ENCODE measurements at places on chromosomes 12 and 14. TPM values are rescaled to one million over a fixed set of nuclear protein-coding genes. Genes with fewer than 3 reads are reported as not detected.

DNA sequence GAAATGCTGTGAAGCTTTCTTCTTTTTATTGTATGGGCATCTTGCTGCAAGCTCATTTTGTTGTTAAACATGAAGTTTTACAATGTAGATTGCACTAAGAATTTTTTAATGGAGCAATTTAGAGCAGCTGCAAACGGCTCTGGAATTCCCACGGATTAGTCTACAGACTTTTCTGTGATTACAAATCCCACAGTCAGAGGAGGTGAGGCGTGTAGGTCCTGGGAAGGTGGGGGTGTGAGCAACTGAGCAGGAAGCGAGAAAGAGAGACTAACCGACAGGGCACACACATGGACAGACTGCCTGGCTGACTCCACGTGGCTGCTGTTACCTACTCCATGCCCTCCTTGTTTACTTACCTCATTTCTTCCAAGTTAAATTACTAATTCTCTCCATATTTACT is 348.5 kb downstream of the NPAS3 start:
- no peak overlapping the region for H3K4me3 ChIP-seq
- DNase-seq: no peak
- H3K4me1 ChIP-seq: no peaks in the 10 kb centered on the region
- H3K27ac ChIP-seq: no peak overlapping the region
- H3K36me3 ChIP-seq: no peaks in the 10 kb centered on the region

DNA sequence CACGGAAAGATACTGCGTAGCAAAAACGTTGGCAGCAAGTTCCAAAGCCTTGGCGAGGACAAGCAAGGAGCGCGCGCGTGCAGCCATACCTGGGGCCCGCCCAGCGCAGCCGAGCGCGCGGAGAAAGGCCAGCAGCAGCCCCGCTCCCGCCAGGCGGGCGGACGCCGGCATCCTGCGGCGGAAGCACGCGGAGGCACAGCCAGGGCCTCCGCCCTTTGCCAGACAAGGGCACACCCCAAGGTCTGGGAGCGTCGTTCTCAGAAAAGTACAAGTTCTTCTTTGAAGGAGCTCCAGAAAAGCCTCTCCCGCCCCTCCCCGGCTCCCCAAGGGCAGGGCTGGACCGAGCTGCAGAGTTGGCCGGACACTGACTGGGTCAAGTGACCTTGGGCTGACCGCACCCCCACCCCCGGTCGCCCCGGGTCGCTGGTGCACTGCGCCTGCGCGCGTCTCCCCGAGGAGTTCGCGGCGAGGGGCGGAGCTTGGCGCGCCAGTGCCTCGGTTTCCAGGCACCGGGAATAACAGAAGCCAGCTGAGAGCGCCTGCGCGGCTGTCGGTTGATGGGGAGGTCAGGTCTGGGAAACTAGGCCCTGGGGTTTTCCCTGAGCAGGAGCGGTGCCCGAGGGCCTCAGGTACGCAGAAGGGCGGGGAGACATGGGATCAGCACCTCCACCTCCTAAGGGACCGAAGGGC is at the start of gene ZC2HC1C:
Gene ZC2HC1C, plus strand, starts transcription at position 521 of the 690 bp plus-strand sequence. CDS start 933 bp downstream, outside the sequence.
- peaks cover 2% of the 10 kb centered on the region for H3K4me1 ChIP-seq
- peak; percentile 68 for DNase-seq
- no peak within 1 kb of the TSS for H3K27ac ChIP-seq
- no peak within 1 kb of the TSS for H3K4me3 ChIP-seq

NEUROD4 gene
- total RNA-seq: not detected

GRCh38 chr12:3172124-3173007 is 95.2 kb downstream of the TSPAN9 start:
- no peak overlapping the region for H3K27ac ChIP-seq
- no peak for DNase-seq
- peaks cover 17% of the 10 kb centered on the region for H3K4me1 ChIP-seq

- no peak overlapping the region for H3K27ac ChIP-seq
- peaks cover 71% of the 10 kb centered on the region for H3K27me3 ChIP-seq
- DNase-seq: no peak
- H3K36me3 ChIP-seq: peaks cover 3% of the 10 kb centered on the region
These were observed 2.2 kb downstream of the PRMT8 start for GRCh38 chr12:3493043-3493858.

DNA sequence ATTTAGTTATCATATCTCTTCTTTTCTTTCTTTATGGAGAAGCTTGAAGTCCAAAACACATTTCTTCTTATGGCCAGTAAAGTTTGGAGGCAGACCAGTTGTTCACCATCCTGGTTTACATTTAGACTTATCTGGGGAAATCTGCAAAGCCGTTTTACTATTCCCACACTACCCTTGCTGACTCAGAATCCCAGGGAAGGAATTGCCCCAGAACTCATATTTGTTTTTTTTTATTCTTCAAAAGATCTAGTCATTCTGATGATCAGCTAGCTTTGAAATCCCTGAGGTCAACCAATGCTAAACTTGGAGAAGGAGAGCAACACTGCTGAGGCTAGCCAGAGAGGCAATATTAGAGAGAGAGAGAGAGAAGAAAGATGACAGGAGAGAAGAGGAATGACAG is 12.3 kb upstream of the LMO3 start:
- H3K4me1 ChIP-seq: no peaks in the 10 kb centered on the region
- DNase-seq: no peak
- H3K27me3 ChIP-seq: no peaks in the 10 kb centered on the region
- H3K4me3 ChIP-seq: no peak overlapping the region
- no peak overlapping the region for H3K27ac ChIP-seq

HRK gene
- not detected for total RNA-seq

RTRAF gene
- total RNA-seq: 191 TPM

- H3K27me3 ChIP-seq: no peaks in the 10 kb centered on the region
- DNase-seq: no peak
- H3K36me3 ChIP-seq: no peaks in the 10 kb centered on the region
These were observed 9.7 kb upstream of the PIGH start for GRCh38 chr14:67609642-67610310.

DNA sequence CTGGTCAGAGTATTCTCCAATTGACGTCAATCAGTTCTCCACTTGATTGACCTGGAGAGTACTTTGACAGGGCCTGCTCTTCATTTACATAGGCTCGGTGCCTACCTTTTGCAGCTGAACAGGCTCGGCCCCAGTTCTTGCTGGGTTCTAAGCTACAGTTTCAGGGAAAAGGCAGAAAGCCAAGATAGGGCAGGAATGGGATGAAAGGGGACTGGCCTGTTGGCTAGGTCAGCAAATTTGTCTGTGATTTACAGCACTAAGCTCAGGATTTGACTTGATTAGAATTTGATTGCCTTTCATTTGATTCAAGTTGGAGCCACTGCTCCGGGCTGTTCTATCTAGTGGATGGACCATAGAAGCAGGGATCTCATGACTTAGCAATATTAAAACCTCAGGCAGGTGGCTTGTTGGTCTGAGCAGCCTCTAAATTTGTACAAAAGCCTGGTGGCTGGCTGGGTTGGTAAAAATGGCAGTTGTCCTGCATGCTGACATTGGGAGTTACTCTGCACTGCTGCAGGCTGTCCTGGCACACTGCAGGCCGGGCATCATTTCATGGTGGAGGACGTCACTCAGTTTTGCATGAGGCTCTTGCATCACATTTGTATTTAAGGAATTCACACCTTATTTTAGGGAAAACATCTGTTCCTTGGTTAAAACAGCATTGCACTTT is 71.8 kb downstream of the BICD1 start:
- no peaks in the 10 kb centered on the region for H3K4me1 ChIP-seq
- no peak overlapping the region for H3K4me3 ChIP-seq
- no peak overlapping the region for H3K27ac ChIP-seq
- no peaks in the 10 kb centered on the region for H3K27me3 ChIP-seq
- peaks cover 4% of the 10 kb centered on the region for H3K36me3 ChIP-seq
- no peak for DNase-seq

GRCh38 chr14:81211844-81212243 is 8.9 kb downstream of the GTF2A1 start:
- H3K27me3 ChIP-seq: no peaks in the 10 kb centered on the region
- peak overlapping the region; percentile 80 for H3K27ac ChIP-seq
- H3K4me3 ChIP-seq: no peak overlapping the region
- H3K36me3 ChIP-seq: peaks cover 9% of the 10 kb centered on the region

ATG101 gene
- 53.4 TPM for total RNA-seq

DNA sequence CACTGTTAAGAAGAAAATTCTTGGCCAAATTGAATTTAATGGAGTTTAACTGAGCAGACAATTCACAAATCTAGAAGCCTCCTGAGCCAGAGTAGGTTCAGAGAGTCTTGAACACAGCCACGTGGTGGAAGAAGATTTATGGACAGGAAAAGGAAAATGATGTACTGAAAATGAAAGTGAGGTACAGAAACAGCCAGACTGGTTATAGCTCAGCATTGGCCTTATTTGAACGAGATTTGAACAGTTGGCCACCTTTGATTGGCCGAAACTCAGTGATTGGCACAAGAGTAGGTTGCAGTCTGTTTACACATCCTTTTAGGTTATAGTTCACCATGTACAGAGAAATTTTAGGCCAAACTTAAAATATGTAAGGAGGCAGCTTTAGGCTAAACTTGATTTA is 9.9 kb downstream of the OAS2 start:
- peaks cover 51% of the 10 kb centered on the region for H3K36me3 ChIP-seq
- peaks cover 25% of the 10 kb centered on the region for H3K4me1 ChIP-seq
- H3K27ac ChIP-seq: peak overlapping the region; percentile 89
- H3K27me3 ChIP-seq: no peaks in the 10 kb centered on the region
- DNase-seq: peak; percentile 21

- peaks cover 12% of the 10 kb centered on the region for H3K27me3 ChIP-seq
- DNase-seq: peak; percentile 8
- peaks cover 38% of the 10 kb centered on the region for H3K4me1 ChIP-seq
- no peak overlapping the region for H3K27ac ChIP-seq
- H3K36me3 ChIP-seq: peaks cover 17% of the 10 kb centered on the region
These were observed 938 bp upstream of the MAX start for GRCh38 chr14:65103150-65103760.

ANO4 gene
- total RNA-seq: not detected

GRCh38 chr14:33596211-33597080 is 354.4 kb downstream of the EGLN3 start:
- no peak overlapping the region for H3K4me3 ChIP-seq
- H3K4me1 ChIP-seq: no peaks in the 10 kb centered on the region
- H3K27ac ChIP-seq: no peak overlapping the region
- no peak for DNase-seq

SRRM4 gene
- not detected for total RNA-seq

DNA sequence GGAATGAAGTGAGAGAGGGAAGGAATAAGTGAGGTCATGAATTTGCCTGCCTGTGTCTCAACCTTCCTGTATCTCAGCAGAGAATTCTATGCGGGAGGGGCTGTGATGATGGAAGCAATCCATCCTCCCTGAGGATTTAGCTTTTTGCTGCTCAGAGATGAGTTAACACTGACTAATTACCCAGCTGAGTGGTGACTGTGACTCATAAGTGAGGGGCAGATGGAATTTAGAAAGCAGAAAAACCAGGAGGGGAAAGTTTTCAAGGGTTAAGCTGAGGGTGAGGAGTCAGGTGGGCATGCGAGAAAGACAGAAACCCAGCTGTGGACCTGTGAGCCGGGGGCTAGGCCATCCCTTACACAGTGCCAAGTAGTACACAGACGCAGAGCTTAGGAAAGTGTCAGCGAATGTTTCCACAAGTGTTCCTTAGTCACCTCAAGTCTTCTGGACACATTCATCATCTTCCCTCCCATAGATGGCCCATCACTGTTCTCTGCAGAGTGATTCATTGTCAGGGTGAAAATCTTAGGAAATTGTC is 277.9 kb downstream of the IPO8 start:
- no peaks in the 10 kb centered on the region for H3K36me3 ChIP-seq
- no peaks in the 10 kb centered on the region for H3K4me1 ChIP-seq
- no peaks in the 10 kb centered on the region for H3K27me3 ChIP-seq

DNA sequence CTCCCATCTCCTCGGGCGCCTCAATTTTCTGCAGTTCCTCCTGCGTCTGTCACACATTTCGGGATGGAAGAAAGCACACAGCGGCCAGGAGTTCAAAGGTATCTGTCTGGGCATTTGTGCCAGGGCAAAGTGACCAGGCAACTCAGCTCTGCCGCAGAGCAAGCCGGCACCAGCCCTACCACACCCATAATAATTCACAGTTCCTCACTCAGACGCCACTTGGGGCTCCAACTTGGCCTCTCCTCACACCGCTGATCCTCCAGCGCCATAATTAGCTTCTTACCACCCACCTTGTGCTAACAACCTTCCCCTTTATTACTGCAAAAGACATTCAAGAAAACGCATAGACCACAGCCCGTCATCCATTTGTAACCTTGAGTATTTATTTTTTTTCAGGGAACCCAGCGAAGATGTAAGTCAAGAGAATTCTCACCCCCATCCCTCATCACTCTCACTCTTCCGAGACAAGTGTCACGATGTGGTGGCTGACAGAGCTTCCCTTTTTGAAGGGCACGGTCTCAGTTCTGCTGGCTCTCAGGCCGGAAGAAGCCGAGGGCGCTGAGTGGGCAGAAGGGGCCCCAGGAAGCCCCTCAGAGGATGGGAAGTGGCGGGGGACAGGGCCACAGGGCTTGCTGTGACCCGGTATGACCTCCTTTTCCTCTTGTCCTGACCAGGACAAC is 25.2 kb upstream of the NCOR2 start:
- DNase-seq: no peak
- H3K27me3 ChIP-seq: peaks cover 12% of the 10 kb centered on the region
- H3K36me3 ChIP-seq: peaks cover 4% of the 10 kb centered on the region

DNA sequence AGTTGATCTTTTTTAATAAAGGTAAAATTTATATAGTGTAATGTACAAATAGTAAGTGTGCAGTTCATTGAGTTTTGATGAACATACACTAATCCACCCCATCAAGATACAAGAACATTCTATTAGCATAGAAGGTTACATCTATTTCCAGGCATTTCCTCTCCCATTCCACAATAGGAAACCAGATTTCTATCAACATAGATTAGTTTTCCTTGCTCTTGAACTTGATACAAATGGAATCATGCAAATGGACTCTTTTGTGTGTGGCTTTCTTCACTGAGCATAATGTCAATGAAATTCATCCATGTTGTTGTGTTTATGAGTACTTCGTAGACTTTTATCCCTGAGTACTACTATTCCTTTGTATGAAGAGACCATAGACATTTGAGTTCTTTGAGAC is 10.8 kb downstream of the STYX start:
- H3K27ac ChIP-seq: peak overlapping the region; percentile 85
- no peaks in the 10 kb centered on the region for H3K27me3 ChIP-seq
- peaks cover 8% of the 10 kb centered on the region for H3K36me3 ChIP-seq
- no peak for DNase-seq
- no peak overlapping the region for H3K4me3 ChIP-seq
- H3K4me1 ChIP-seq: peaks cover 81% of the 10 kb centered on the region

DNA sequence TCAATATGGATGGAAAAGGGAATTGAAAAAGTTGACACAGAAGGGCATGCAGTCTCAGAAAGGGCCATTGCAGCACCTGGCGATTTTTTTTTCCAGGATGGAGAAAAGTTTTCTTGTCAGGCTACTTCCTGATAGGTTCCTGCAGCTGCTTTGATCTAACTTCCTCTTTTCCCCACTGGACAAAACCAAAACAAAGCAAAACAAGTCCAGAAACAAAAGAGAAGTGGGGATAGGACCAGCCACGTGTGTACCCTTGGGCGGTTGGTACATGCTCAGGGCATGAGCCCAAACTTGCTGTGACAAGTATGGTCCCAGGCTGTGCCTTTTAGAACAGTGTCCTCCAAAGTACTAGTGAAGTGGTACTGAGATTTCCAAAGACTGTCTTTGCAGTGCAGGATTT is 89.8 kb downstream of the CHST11 start:
- no peak overlapping the region for H3K4me3 ChIP-seq
- no peak overlapping the region for H3K27ac ChIP-seq

GRCh38 chr12:105020241-105020962 is 34.3 kb downstream of the NOPCHAP1 start:
- H3K4me3 ChIP-seq: no peak overlapping the region
- no peak overlapping the region for H3K27ac ChIP-seq
- no peaks in the 10 kb centered on the region for H3K27me3 ChIP-seq
- peaks cover 3% of the 10 kb centered on the region for H3K36me3 ChIP-seq
- H3K4me1 ChIP-seq: no peaks in the 10 kb centered on the region
- no peak for DNase-seq

- peaks cover 4% of the 10 kb centered on the region for H3K36me3 ChIP-seq
- no peak for DNase-seq
- H3K4me1 ChIP-seq: no peaks in the 10 kb centered on the region
- H3K4me3 ChIP-seq: no peak overlapping the region
- no peaks in the 10 kb centered on the region for H3K27me3 ChIP-seq
These were observed 11.6 kb upstream of the UNC119B start for GRCh38 chr12:120698665-120699064.

Measured in activated T-cell treated with anti-CD3 and anti-CD28 coated beads, Interleukin-2, amount 50 U/mL, for 72 hours (primary cell).